Stimulated activated CD8-positive, alpha-beta memory T cell treated with anti-CD3 and anti-CD28 coated beads, Interleukin-2, amount 100 ng/mL, for 48 hours (primary cell): ENCODE measurements at places on chromosomes 7 and 10.

GRCh38 chr7:158407581-158408317 is 179.9 kb downstream of the PTPRN2 start:
- no peak for DNase-seq

- DNase-seq = no peak
Observed at GRCh38 chr10:125102821-125103220, 57.5 kb downstream of the CTBP2 start.

DNA sequence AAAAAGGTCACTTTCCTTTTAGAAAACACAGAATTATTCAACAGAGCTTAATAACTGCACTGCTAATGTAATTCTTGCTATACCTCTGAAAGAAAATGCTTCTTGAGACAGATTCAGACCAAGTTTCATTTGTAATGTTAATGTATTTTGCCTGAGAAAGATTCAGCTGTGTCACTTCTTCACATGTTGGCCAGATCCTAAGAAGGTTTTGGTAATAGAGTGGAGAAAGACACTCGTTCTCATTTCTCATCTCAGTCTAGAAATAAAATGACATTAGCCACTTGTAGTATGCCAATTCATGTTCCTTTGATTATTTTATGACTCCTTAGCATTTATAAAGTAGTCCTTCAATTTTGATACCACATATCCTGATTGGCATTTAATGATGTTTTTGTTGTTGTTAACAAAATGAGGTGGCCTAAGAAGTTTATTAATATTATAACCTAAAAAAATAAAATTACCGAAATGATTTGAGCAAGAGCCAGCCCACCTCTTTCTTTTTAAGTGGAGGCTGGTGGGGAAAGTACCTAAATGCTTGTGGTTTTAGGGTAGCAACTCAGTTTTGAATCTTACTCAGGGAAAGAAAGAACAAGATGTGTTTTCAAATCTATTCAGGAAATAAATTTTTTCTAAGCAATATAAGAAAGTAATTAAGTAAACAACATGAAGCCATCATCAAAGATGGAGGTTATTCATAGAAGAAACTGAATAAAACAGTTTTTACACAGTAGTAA is 16.4 kb upstream of the ELAPOR2 start:
- no peak for DNase-seq

GRCh38 chr10:15795036-15795792 is 65.1 kb downstream of the MINDY3 start:
- DNase-seq = no peak

DNA sequence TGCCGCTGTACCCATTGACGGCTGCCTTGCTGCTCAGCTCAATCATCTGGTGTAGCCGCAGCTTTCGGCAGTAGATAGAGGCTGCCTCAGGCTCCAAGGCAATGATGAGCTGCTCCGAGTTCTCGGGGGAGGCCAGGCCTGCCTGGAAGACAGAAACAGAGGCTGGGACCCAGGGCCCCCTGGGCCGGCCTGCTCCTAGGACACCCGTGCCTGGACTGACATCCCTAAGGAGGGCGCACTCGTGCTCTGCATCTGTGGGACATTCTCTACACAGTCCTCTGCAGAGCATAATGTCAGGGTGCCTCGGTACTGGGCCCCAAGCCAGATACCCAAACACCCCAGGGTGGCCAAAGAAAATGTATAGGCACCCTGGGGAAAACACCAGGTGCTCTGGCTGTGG is 58.5 kb downstream of the HSPA12A start:
- no peak for DNase-seq

DNA sequence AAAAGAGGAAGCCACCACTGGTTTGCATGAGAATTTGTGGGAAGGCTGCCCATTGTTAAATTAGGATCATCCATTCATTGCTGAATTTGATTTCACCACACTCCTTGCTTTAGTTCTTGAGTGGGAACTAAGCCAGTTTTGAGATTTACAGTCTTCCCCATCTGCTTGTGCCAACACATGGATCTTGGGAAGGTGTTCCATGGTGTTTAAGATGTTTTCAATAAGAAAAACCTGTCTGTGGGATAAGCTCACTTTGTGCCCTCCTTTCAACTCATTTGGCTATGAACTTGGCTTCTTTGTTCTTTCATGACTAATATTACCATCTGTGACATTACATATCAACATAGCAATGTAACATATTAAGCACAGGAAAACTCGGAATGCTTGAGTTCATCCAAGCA is 73.2 kb downstream of the INHBA start:
- no peak for DNase-seq

GRCh38 chr10:112461029-112461887 is 14.2 kb downstream of the VTI1A start:
- no peak for DNase-seq
